ENCODE measurements at places on chromosomes 3 and 15.
A peak's percentile ranks its signal among the peaks of the same experiment; 100 is the strongest.

DNA sequence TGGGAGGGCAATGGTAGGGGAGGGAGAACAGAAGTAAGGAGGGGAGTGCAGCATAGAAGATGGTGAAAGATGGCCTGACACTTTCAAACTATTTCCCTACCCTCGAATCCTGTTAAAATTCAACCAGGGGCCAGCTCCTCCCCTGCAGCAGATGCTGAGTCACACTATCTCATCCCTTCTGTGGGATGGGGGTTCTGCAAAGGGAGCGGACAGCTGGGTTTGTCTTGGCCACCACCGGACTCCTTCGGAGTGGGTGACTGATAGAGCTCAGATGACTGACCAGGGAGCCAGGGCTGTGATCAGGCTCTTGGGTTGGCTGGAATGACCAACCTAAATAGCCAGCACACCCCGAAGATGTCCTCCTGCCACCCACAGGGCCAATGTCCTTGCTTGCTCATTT is 33.6 kb upstream of the TMCC1 start:
- H3K27me3 ChIP-seq = no peaks in the 10 kb centered on the region
- no peak overlapping the region for H3K27ac ChIP-seq
- DNase-seq = no peak
- H3K4me1 ChIP-seq = no peaks in the 10 kb centered on the region
- H3K4me3 ChIP-seq = no peak overlapping the region

DNA sequence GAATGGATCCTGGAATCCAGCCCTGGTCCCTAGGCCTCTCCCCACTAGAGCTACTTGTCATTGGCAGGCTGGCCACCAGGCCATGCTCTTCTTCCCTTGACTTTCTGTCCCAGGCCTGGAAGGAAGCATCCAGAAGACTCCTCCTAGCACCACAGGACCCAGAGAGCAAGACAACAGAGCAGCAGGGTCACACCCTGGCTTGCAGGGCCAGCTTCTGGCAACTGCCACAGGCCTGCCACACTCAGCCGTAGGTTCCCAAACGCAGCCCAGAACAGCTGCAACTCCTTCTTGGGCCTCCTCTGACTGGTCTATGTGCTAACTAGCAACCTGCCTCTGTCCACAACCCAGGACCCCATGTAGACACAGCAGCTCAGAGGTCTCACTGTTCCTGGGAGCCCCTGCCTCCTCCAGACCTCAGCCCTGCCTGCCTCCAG is 36.8 kb upstream of the RPL32 start:
- H3K27ac ChIP-seq = peak overlapping the region; percentile 54
- no peak overlapping the region for H3K4me3 ChIP-seq
- H3K36me3 ChIP-seq = no peaks in the 10 kb centered on the region

DNA sequence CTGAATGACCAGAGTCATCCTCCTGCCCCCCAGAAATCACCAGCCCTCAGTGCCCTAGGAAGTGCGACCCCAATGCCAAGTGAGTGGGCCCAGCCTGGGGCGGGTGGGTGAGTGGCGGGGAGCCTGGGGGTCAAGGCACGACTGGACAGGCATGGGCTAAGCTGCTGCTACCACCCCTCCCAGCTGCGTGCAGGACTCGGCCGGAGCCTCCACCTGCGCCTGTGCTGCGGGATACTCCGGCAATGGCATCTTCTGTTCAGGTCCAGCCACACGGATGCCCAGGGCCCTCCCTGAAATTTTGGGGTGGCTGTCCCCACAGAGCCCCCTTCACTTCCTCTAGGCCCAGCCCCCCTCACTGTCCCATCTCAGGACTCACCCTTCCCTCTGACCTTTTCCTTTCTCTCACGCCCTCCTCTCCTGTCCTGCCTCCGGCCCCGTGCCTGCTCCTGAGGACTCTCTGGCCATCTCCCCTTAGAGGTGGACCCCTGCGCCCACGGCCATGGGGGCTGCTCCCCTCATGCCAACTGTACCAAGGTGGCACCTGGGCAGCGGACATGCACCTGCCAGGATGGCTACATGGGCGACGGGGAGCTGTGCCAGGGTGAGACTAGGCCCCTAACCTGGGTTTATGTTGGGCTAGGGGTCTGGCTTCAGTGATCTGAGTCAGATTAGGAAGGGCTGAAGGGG is 17.0 kb downstream of the NT5DC2 start:
- no peak overlapping the region for H3K27ac ChIP-seq
- H3K4me1 ChIP-seq = peaks cover 2% of the 10 kb centered on the region
- DNase-seq = no peak
- no peaks in the 10 kb centered on the region for H3K36me3 ChIP-seq
- H3K27me3 ChIP-seq = no peaks in the 10 kb centered on the region

DNA sequence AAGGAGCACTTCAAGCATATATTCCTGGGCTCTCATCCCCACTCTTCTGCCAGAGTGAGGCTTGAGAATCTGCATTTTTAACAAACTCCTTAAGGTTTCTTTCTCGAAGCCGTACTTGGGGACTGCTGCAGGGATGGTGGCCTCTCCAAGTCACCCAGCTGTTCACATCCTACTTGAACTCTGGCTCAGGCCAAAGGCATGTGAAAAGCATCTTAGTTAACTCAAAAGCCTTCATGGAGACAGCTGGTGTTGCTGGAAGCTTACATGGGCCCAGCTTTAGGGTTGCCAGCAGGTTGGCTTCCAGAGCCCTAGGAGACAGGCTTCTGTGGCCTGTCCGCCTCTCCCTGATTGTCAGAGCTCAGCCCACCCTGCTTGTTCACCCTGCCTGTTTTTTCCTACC is 139.2 kb downstream of the THSD4 start:
- peaks cover 13% of the 10 kb centered on the region for H3K27me3 ChIP-seq
- H3K36me3 ChIP-seq = peaks cover 28% of the 10 kb centered on the region
- no peak overlapping the region for H3K27ac ChIP-seq
- DNase-seq = no peak

DNA sequence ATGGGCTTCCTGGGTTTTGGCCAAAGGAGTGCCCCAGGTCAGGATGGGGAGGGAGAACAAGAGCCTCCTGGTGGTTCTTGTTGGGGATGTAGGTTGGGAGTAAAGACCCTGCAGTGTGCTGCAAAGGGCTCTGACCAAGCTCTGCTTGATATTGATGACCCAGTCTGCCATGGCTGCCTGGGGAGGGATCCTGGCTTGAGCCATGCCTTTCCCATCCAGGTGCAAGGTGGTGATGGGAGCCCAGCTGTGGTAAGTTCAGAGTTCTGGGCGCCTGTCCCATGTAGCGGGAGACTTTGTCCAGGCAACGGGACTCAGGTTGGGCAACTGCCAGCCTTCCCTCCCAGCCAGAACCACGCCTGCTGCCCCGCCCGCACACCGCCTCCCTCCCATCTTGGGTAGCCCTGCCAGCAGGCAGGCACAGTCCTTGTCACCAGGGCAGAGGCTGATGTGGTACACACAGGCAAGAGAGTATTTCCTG is 2.6 kb downstream of the GNAI2 start:
- DNase-seq = no peak
- H3K27ac ChIP-seq = peak overlapping the region; percentile 94
- no peaks in the 10 kb centered on the region for H3K36me3 ChIP-seq
- peak overlapping the region; percentile 98 for H3K4me3 ChIP-seq

GRCh38 chr3:191378142-191378812 is 48.0 kb upstream of the UTS2B start:
- H3K36me3 ChIP-seq = peaks cover 27% of the 10 kb centered on the region
- no peak for DNase-seq

- DNase-seq = no peak
- H3K4me3 ChIP-seq = no peak overlapping the region
- H3K27ac ChIP-seq = no peak overlapping the region
Observed at GRCh38 chr3:95134693-95135413, 1072.0 kb downstream of the NSUN3 start.

DNA sequence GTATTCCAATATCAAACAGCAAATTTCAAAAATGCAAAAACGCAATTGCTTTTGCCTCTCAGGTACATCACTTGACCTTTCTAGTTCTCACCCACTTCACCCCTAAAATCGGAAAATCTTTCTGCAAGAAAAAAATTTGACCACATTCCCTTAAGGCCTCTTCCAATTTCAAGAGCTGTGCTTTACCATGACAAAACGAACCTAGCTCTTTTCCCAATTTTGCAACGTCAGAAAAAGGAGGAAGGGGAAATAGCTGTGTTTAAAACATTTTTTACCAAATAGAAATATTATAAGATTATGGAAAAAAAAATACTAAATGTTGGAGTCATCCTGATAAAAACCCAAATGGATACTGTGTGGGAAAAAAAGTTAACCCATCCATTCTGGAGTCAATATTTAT is 1.1 kb upstream of the NR2C2 start:
- no peaks in the 10 kb centered on the region for H3K27me3 ChIP-seq
- H3K4me3 ChIP-seq = peak overlapping the region; percentile 89
- H3K27ac ChIP-seq = peak overlapping the region; percentile 97
- peaks cover 11% of the 10 kb centered on the region for H3K36me3 ChIP-seq

- no peak for DNase-seq
- no peak overlapping the region for H3K27ac ChIP-seq
- no peaks in the 10 kb centered on the region for H3K27me3 ChIP-seq
- H3K4me1 ChIP-seq = no peaks in the 10 kb centered on the region
- no peaks in the 10 kb centered on the region for H3K36me3 ChIP-seq
Observed at GRCh38 chr3:84683493-84683892, 275.3 kb upstream of the CADM2 start.

DNA sequence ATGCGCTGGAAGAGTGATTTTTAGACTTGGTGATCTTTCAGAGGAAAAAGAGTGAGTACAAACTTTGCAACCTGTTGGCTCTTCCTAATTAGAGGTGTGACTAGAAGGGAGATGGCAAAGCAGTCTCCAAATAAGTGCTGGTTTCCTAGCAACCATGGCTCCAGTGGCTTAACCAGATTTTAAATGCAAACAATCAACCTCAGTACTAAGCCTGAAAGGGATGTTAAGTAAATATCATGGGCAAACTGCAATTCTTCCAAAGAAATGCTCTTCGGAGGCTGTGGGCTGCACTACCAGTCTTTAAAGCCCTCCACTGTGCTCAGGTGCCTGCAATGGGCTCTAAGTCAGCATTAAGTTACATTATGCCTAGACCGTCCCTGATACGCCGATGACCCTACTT is 678.1 kb upstream of the CCDC54 start:
- no peak overlapping the region for H3K4me3 ChIP-seq
- H3K36me3 ChIP-seq = no peaks in the 10 kb centered on the region
- H3K27ac ChIP-seq = no peak overlapping the region
- H3K27me3 ChIP-seq = no peaks in the 10 kb centered on the region

DNA sequence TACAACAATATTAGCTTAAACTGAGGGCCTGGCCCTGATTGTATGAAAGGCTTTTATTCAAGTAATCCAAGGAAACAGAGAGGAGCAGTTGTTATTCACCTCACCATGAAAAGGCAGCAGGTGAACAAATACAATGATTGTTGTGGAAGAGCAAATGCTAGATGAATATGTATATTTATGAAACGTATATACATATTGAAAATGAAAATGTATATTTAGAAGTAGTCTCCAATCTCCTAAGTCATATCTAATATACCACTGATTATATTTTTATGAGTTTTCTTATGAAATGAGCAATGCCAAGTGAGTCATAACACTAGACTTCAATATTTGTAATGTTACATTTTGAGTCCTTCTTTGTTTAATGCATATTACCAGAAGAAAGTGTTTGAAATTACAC is 116.2 kb upstream of the KCNMB2 start:
- no peaks in the 10 kb centered on the region for H3K36me3 ChIP-seq
- H3K4me1 ChIP-seq = peaks cover 4% of the 10 kb centered on the region
- no peaks in the 10 kb centered on the region for H3K27me3 ChIP-seq
- H3K4me3 ChIP-seq = no peak overlapping the region

GRCh38 chr3:81242871-81243270 is 518.6 kb downstream of the GBE1 start:
- H3K27me3 ChIP-seq = no peaks in the 10 kb centered on the region
- H3K4me1 ChIP-seq = peaks cover 21% of the 10 kb centered on the region
- no peak for DNase-seq
- no peaks in the 10 kb centered on the region for H3K36me3 ChIP-seq
- no peak overlapping the region for H3K4me3 ChIP-seq
